Naive thymus-derived CD4-positive, alpha-beta T cell (primary cell): ENCODE measurements at places on chromosomes 3 and 15.

- H3K27me3 ChIP-seq: no peaks in the 10 kb centered on the region
- H3K4me3 ChIP-seq: no peak overlapping the region
- H3K27ac ChIP-seq: no peak overlapping the region
- no peaks in the 10 kb centered on the region for H3K4me1 ChIP-seq
These were observed 462.8 kb downstream of the EDEM1 start for GRCh38 chr3:5650303-5650702.

DNA sequence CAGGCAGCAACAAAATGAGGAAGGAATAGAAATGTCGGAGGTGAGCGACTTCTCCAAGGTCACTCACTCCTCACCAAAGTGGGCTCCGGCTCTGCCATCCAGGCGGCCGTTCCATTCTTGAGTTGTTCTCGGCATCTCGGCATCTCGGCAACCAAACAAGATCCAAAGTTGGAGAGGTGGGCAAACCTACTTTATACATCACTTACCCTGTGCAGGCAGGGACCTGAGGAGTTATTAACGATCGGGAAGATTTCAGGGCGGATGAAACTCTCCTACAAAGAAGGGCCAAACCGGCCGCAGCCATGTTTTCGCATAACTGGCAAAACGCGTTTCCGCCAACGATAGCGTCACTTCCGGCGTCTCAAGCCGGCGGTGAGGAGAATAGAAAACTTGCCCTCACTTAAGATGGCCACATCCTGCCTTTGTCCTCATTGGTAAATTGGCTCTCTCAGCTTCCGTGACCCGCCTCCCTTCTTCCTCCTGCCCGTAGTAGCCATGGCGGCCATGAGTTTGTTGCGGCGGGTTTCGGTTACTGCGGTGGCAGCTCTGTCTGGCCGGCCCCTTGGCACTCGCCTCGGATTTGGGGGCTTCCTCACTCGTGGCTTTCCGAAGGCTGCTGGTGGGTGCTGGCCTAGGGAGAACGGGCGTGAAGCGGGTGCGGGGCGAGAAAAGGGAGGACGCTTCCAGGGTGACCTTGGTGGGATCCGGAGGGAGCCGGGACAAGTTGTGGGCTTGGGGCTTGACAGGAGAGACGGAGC is at the start of the genes MRPL47 and NDUFB5:
TSS of gene MRPL47 (minus strand) at position 318 of the 758 bp plus-strand sequence. CDS start at position 304, 14 bp downstream.
TSS of gene NDUFB5 (plus strand) at position 474 of the 758 bp plus-strand sequence. CDS start at position 496, 22 bp downstream.
- DNase-seq: peak; percentile 83
- H3K36me3 ChIP-seq: no peaks in the 10 kb centered on the region
- peak within 1 kb of the TSS; percentile 90 for H3K27ac ChIP-seq
- H3K4me1 ChIP-seq: peaks cover 15% of the 10 kb centered on the region
- no peaks in the 10 kb centered on the region for H3K27me3 ChIP-seq

GRCh38 chr3:179526989-179527391 is 35.7 kb upstream of the ACTL6A start:
- no peak for DNase-seq
- no peaks in the 10 kb centered on the region for H3K36me3 ChIP-seq
- no peak overlapping the region for H3K27ac ChIP-seq
- no peaks in the 10 kb centered on the region for H3K27me3 ChIP-seq

DNA sequence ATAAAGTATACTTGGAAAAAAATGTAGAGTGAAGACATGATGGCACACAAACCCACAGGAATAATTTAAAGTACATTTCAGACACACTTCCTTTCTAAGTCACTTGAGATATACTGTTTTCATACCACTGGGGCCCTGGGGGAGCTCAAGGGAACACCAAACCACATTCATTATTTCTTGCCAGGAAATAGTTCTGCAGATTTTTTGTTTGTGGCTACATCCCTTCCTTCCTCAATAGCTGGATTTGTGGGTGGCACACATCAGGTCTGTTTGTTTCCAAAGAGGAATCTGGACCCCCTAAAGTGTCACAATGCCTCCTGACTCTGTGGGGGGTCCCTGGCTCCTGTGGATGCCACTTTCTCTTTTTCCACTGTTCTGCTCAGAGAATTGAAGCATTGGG is 153.5 kb upstream of the COL8A1 start:
- H3K4me1 ChIP-seq: no peaks in the 10 kb centered on the region
- H3K27me3 ChIP-seq: no peaks in the 10 kb centered on the region
- no peak overlapping the region for H3K4me3 ChIP-seq
- no peak for DNase-seq

- no peaks in the 10 kb centered on the region for H3K27me3 ChIP-seq
- H3K4me1 ChIP-seq: peaks cover 55% of the 10 kb centered on the region
- DNase-seq: no peak
- H3K36me3 ChIP-seq: peaks cover 23% of the 10 kb centered on the region
- H3K4me3 ChIP-seq: no peak overlapping the region
These were observed 26.3 kb downstream of the ARHGEF3 start for GRCh38 chr3:56775445-56775837.

DNA sequence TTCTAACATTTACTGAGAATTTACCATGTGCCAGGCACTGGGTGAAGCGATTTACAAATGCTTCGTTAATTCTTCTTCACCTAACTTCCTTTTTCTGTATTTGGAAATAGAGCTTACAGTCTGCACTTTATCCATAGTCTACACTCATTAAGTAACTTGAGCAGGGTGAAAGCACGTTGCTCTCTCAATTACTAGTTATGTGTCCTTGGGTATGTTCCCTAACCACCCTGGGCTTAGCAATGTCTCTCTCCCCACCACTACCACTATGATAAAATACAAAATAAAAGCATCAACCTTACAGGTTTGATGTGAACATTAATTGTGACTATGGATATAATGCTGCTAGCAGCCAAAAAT is 172.9 kb upstream of the SLC2A2 start:
- no peaks in the 10 kb centered on the region for H3K36me3 ChIP-seq
- H3K27ac ChIP-seq: no peak overlapping the region
- H3K4me1 ChIP-seq: no peaks in the 10 kb centered on the region
- no peak for DNase-seq
- no peak overlapping the region for H3K4me3 ChIP-seq

DNA sequence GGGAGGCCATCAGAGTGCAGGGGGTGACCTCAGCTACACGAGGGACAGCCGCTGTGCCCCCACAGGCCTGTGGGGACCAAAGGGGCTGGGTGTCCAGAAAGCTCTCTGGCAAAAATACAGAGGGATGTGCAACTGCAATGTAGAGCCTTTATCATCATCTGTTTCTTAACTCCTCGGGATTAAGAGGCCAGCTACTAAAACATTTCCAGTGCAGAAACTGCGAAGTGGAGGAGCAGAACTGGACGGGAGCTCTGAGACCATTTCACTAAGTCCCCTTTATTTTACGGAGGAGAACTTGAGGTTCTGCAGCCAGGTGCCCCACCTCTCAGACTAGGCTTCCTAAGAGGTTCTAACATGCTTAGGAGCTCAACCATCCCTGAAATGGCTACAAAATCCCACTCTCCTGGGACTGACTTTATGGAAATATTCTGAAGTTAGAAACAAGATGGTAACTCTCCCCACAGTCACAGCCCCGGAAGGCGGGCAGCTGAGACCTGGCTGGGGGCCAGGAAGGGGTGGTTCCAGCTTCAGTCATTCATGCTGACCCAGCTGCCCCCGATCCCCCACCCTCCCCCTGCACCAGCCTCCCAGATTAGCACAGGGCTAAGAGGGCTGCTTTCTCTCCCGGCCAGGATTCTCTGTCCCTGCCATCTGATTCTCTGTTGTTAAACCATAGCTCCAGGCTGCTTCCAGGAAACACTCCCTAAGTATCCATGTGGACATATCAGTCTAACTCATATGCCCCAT is 40.3 kb downstream of the UMPS start:
- H3K27me3 ChIP-seq: no peaks in the 10 kb centered on the region
- no peaks in the 10 kb centered on the region for H3K4me1 ChIP-seq
- H3K4me3 ChIP-seq: no peak overlapping the region
- DNase-seq: no peak

GRCh38 chr3:47961815-47962606 is 54.2 kb downstream of the MAP4 start:
- no peaks in the 10 kb centered on the region for H3K36me3 ChIP-seq
- H3K4me1 ChIP-seq: peaks cover 17% of the 10 kb centered on the region
- no peak overlapping the region for H3K27ac ChIP-seq
- no peak overlapping the region for H3K4me3 ChIP-seq
